CD8-positive, alpha-beta memory T cell (primary cell): ENCODE measurements at places on chromosomes 7 and 10. TPM values are rescaled to one million over a fixed set of nuclear protein-coding genes. Genes with fewer than 3 reads are reported as not detected.

Gene SLC26A5
- not detected for total RNA-seq

Gene ABCA13
- total RNA-seq = not detected

Gene ATRNL1
- total RNA-seq = not detected

Gene PAX4
- not detected for total RNA-seq

Gene GIMAP4
- total RNA-seq = 59.3 TPM

Gene MUC3A
- not detected for total RNA-seq

Gene CREB3L2
- total RNA-seq = 25.0 TPM

GRCh38 chr10:30821994-30822692, 192.6 kb upstream of the LYZL2 start:
- DNase-seq = no peak

GRCh38 chr10:76871697-76872295, 765.8 kb downstream of the KCNMA1 start:
- DNase-seq = no peak

DNA sequence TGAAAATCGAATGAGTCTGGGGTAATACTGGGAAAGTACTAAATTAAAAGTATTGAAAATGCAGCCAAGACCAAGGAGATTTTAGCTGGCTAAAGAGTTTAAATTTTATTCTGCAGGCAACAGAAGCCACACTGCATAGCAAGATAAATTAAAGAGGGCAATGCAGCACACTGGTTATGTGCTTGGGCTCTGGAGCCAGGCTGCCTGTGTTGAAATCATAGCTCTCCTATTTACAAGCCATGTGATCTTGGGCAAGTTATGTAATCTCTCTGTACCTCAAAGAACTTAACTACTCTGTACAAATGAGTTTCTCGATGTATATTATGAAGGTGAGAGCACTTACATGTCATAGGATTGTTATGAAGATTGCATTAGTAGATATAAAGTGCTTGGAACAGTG, 9.9 kb downstream of the SLC25A13 start:
- no peak for DNase-seq

DNA sequence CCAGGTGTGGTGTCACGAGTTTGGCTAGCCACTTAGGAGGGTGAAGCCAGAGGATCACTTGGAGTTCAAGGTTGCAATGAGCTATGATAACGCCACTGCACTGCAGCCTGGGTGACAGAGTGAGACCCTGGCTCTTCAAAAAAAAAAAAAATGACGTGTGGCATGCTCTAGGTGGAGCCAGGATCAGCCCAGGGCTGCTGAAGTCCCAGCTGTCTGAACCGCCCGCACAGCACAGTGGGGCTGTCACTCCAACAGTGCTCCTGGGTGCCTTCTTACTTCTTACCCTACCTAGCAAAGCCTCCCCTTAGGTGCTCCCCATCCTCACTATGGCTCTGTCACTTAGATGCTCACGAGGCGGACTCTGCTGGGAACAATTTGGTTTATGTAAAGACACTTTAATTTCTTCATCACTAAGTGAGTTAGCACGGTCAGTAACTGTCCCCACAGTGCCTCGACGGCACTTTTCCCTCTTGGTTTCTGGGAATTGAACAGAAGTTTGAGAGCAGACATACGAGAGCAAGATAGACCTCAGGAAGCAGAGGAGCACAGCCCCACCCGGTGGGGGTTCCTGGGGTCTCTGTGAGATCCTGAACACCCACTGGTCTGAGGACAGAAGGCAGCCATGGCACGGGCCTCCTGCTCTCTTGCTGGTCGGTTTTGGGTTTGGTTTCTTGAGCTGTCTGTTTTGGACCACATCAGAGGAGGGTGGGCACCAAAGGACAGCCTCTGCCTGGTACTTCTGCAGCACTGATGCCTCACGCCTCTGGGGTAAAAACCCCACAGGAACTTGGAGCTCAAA, 66.2 kb upstream of the BTBD16 start:
- DNase-seq = no peak

DNA sequence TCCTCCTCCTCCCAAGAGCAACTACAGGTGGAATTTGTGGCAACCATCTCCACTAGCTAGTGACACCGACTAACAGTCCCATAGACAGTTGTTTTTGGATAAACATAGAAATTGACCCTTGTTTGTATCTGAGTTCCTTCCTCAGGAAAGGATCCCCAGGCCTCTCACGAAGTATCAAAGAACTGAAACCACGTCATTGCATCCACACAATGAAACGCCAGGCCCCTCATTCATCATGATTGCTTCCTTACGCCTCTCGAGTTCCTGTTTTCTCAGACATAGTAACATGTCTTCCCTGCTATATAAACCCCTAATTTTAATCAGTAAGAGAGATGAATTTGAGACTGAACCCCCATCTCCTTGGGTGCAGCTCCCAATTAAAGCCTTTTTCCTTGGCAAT, 18.1 kb downstream of the SLC35G1 start:
- no peak for DNase-seq

DNA sequence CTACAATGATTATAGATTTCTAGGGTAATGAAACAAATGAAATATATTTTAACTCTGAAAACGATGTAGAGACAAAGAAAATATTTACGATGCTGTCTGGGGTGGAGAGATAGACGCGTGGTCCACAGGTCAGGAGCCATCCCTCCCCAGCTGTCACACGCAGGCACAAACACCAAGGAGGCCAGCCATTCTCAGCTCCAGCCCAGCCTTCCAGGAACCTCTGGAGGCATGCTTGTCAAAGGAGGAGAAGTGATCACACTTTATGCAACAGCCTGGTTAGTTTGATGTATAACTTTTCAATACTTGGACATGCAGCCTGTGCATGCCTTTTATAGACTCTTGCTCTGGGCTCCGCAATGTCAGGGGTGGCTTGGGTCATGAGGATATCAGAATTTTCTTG, 391.5 kb upstream of the MGMT start:
- DNase-seq = no peak

DNA sequence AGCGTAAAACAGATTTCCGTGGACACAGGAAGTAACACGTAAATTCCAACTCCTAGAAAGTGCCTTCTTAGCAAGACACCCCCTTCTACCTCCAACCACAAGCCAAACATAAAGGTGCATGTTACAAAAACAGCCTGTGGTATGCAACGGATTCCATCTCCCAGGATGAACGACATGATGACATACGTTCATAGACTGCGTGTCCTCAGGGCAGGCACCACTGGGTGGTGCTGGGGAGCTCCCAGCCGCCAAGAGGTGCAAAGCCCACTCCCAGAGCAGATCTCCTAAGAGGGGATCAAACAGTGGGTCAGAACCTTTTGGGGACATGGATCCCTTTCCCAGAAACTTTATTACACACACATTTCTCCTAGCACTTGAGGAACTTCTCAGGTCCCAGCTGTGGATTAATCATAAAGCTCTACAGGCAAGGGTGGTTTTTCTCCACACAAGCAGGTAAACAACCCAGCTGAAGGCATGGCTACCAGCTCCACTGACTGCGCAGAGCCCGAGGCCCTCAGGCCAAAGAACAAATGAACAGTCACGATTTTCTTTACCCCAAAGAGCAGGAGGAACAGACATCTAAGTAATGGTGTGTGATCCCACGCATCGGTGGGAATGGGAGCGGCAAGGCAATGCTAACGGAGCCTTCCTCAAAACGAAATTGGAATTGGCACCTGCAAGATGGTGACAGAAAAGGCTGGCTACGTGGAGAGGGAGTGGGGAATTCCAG, 13.8 kb downstream of the PSAP start:
- DNase-seq = no peak

GRCh38 chr10:107809889-107810288, 645.4 kb upstream of the SORCS1 start:
- no peak for DNase-seq

- no peak for DNase-seq
Observed at GRCh38 chr10:96704563-96704962, 15.8 kb downstream of the PIK3AP1 start.

DNA sequence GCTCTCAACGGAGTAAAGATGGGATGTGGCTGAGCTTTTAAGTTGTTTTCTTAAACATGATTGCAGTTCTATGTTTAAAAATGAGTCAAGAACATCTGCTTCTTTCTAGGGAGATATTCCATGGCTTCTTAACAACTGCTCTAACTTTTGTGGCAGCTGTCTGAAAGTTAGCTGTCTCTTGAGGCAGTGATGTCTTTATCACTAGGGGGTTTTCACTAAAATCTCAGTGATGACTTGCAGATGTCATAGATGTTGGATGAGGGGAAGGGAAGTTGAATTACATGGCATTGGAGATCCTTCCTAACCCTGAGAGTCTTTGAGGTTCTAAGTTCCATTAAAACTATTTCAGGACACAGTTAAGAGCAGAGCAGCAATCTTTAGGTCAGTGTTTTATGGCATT, 43.5 kb downstream of the PRKG1 start:
- no peak for DNase-seq

DNA sequence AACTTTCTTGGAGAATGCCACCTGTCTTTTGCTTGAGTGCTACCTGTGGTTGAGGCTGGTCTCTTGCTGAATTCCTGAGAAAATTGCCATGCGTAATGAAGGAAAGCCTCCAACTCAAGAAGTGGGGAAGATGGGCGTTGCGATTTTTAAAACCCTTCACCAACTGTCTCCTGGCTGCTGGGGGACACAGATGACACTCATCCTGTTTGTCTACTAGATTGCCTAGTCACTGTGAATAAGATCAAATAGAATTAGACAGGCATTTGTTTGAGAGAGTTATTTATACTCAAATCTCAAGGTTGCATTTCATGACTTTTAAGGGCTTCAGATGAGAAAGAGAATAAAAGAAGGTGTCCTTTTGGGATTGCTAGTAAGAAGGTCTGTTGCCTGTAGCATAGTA, 84.3 kb upstream of the MTPN start:
- no peak for DNase-seq

DNA sequence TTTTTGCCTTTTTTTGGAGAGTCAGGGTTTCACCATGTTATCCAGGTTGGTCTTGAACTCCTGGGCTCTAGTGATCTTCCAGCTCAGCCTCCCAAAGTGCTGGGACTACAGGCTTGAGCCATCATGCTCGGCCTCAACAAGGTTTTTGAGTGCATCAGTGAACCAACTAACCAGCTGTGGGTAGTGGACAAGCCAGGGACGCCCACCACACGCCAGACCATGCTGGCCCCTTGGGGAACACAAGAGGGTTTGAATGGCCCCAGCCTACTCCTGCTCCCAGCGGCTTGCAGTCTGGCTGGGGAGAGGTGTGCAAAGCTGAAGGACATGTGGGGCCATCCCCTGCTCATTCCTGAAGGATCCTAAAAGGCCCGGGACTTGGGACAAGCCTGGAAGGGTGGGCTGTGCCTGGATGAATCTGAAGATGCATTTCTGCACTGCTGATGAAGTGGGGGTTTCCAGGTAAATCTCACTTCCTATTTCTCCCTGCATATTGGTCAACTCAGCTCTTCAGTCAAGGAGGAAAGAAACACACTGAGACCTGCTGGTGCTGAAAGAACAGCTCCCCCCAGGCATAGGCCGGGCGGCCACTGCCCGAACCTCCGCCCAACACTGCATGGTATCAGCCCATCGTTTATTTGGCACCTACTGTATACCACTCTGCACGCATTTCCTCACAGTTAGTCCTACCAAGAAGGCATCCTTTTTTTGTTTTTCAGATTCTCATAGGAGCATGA, 6.9 kb downstream of the MMD2 start:
- no peak for DNase-seq

- no peak for DNase-seq
Observed at GRCh38 chr7:25897261-25897782, 254.7 kb upstream of the NFE2L3 start.

DNA sequence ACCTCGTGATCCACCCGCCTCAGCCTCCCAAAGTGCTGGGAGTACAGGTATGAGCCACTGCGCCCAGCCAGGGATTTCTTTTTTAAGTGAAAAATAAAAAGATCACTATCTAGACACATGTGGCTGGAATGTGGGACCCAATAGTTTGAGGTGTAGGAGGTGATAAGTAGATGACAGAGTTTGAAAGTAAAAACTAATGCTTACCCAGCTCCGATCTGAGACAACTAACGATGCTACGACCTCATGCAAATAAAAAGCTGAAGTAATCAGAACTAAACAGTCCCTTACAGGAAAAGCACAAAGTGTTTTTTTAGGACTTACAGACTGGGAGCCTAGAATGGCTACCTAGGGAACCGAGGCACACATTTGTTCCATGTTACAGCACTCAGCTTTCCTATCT, 23.0 kb downstream of the PCGF6 start:
- DNase-seq = no peak

GRCh38 chr10:102597131-102597991, 46.9 kb upstream of the TRIM8 start:
- no peak for DNase-seq

DNA sequence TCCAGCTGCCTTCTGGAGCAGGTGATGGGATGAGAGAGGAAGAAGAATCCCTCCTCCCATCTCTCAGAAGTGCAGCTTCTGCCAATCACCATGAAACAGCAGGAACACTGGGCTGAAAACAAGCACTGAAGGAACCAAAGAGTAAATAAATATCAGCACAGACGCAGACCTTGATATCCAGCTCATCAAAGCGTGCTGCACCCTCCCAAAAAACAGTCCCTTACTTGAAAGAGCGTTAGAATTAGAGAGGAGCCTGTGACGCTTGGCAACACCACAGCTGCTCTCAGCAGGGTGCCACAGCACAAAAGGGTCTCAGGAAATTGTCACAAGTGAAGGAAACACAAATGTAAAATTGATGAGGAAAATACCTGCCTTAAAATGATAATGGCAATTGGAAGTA, 39.5 kb downstream of the KLF6 start:
- no peak for DNase-seq

GRCh38 chr7:1973321-1974251, 259.2 kb downstream of the MAD1L1 start:
- no peak for DNase-seq

DNA sequence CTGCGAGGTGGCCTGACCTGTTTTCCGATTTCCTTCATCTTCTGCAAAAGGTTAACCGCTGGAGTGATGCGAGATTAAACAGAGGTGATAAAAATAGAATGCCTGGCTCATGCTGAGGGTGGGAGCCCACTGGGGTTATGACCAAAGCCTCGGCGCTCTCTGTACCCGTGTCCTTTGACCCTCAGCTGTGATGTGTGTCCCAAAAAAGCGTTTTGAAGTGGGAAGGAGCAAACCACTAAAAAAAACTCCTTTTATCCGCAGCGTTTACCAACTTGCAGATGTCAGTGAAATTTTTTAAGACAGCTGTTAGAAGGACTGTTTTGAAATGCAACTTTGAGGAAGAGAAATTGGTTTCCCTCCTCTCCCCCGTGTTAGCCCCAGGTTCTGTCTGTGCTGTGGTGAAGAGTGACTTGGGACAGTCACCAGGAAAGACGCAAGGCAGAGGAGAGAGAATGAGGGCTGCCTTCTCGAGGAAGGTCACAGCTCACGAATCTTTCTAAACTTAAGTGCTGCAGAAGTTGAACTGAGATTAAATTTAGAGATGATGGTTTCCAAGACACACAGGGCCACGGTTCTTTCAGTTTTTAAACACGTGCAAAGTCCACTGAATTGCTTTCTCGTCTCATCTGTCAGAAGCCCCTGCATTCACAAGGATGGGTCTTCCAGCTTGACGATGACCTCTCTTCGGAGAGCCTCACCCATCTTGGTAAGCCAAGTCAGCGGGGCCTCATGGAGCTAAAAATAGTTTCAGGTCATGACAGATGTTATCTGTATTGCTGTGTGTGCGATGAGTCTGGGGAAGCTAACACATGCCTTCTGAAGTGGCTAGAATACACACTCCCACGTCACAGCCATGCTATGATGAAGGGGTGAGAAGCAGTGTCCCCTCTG, 27.6 kb downstream of the AMZ1 start:
- no peak for DNase-seq
